Skin of body (tissue), 3 donors: ENCODE measurements at places on chromosomes 5 and 9. TPM values are rescaled to one million over a fixed set of nuclear protein-coding genes. Genes with fewer than 3 reads are reported as not detected.

Gene SYK
- 10.2 TPM for total RNA-seq

Gene HSPB3
- 15.3 TPM for total RNA-seq

Gene SV2C
- 0.10 TPM for total RNA-seq

Gene OTP
- not detected for total RNA-seq

- no peak for DNase-seq
These were observed 64.0 kb downstream of the LNPEP start for GRCh38 chr5:96999856-97000255.

DNA sequence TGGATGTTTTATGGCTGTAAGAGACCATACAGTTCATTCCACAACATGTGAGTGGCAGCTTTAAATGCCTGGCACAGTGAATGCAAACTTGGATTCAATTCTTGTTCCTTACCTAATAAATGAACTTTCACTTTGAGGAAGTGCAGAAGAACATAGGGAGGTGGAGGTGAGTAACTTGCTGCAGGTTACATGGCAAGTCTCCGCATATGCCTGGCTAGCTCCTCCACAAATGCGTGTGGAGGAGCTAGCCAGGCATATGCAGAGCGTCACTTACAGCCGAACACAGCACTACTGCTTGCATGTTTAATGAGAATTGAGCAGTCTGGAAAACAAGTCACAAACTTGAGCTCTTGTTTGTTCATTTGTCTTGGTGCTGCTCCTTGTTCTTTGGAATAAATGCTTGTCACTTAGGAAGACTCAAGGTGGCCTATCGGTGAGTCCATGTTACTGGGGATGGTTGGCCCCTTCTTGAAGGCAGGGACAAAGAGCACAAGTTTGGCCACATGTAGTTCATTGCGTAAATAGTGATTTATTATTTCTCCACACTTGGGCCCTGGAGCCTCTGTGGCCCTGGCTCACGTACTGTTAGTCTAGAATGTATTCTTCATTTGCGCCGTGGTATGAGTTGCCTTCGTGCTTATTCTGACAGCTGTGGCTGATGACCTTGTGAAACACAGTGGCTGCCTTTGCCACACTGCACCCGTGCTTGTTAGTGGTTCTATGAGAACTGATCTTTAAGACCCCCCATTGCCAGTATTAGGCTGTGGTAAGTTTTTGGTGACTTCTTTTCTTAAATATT lies 3.1 kb downstream of the ISOC1 start:
- DNase-seq = no peak

Gene PRR7
- total RNA-seq = 1.1 TPM

DNA sequence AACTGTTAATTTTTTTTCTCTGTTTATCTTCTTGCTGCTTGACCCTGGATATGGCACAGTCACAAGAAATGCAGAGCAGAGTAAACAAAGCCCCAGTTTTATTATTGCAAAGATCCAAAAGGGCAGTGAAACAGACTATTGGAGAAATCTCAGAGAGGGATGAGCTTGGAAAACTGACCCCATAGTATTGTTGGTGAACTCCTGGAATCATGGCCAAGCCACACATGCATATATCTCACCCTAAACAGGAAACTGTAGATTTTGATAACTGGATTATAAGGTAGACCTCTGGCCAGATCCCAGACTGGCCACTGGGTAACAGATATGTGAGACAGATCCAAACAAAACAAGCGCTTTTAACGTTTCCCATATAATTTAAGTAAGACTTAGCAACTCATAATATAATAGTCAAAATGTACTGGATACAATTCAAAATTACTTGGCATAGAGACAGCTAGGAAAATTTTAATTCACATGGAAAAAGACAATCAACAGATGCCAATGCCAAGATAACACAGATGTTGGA lies 263.5 kb upstream of the SEMA6A start:
- peak; percentile 73 for DNase-seq

Gene IL5
- not detected for total RNA-seq

Gene VLDLR
- total RNA-seq = 15.9 TPM

Gene PTGES
- total RNA-seq = 9.1 TPM

Gene SPATA31A3
- total RNA-seq = not detected

Gene JMY
- total RNA-seq = 25.7 TPM

- no peak for DNase-seq
These were observed 146.8 kb downstream of the ATPSCKMT start for GRCh38 chr5:10102706-10103497.

Gene OR1Q1
- total RNA-seq = not detected

GRCh38 chr5:56310711-56311204 lies 77.6 kb upstream of the ANKRD55 start:
- no peak for DNase-seq

Gene PCA3
- total RNA-seq = 0.20 TPM

GRCh38 chr5:55665065-55665464 lies 47.1 kb downstream of the SLC38A9 start:
- DNase-seq = no peak

- no peak for DNase-seq
These were observed 253.1 kb downstream of the TLR4 start for GRCh38 chr9:117957267-117957666.

DNA sequence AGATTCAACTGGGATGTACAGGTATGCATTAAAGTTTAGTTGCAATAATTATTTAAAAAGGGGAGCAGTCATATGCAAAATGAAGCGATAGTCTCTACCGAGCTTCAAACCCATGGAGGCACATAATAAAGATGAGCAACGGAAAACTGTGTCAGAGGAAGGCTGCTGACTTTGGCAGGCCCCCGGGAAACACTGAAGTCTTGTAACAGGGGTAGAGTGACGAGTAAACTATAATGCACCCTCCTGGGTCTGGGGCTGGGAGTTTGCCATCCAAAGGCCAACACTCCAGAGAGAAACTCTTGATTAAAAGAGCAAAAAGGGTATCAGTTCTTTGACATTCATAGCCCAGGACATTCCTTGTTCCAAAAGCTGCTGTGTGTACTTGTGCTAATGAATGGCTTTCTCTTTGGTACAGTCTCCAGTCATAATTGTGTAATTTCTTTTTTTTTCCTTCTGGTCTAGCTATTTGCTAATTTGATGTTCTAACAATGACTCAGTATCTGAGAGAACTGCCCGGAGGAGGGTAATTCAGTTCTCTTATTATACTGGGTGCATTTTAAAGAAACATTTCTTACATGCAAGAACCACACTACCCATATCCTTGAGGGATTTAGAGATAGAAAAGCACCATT lies 59.2 kb downstream of the TNC start:
- no peak for DNase-seq

Gene DMRT1
- total RNA-seq = not detected

- no peak for DNase-seq
These were observed 73.3 kb downstream of the RXRA start for GRCh38 chr9:134399435-134400056.

GRCh38 chr5:87432460-87432859 lies 19.7 kb upstream of the CCNH start:
- DNase-seq = no peak

- DNase-seq = no peak
These were observed 99.4 kb downstream of the VCAN start for GRCh38 chr5:83570916-83571315.

DNA sequence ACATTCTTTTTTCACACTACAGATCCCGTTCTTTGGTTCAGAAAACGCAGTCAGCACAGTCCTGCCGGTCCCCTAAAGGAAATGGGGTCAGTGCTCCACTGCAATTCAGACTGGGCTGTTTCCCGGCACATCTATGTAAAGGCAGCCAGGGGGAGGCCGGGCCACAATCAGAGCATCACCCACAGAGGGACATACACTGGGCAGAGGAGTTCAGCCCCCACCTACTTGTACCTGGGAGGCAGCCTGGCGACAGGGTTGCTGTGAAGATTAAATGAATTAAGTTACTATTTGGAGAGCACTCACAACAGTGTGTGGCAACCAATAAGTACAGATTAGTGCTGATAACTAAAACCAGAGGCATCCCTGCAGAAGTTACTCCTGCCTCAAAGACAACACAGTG lies 4.5 kb downstream of the PTPN3 start:
- DNase-seq = no peak

GRCh38 chr5:154508114-154508513 lies 30.1 kb upstream of the HAND1 start:
- no peak for DNase-seq

Gene RLN2
- total RNA-seq = not detected

- no peak for DNase-seq
These were observed 1.5 kb upstream of the NEUROG1 start for GRCh38 chr5:135537271-135537670.

DNA sequence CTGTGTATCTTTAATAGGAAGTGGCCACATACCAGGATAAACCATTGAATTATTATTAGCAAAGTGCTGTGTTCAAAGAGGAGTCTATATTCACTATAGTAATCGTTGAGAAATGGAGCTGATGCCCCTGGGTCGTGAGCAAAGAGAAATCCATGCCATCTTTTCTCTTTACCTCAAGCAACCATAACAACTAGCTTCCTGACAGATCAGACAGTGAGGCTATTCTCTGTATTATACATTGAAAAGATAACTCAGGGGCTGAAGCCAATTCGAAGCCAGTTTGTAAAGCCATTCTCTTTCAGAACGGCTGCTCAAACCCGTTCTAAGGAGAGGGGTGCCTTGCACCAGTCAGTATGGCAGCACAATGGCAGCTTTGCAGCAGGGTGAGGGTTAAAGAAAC lies 680.6 kb downstream of the SEMA5A start:
- DNase-seq = no peak

GRCh38 chr5:134184155-134185135 lies 7.7 kb upstream of the SKP1 start:
- peak; percentile 24 for DNase-seq

DNA sequence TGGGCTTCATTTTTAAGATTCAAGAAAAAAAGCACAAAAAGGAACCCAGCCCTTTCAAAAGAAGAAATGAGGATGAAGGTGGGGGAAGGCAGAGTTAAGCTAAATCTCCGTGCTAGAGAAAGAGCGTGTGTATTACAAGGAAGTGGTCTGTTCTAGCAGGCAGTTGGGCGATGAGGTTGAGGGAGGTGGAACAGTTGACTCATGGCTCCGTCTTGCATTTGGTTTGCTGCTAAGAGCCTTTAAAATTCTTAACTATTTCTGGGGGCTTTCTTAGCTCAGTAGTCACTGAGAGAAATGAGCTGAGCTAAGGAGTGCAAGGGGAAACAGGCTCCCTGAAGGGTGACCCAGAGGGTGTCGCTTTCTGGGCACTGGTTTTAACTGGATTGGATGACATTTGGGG lies 117.4 kb downstream of the GCNT1 start:
- peak; percentile 7 for DNase-seq

Gene PCDHB4
- 1.6 TPM for total RNA-seq
